CD4-positive, alpha-beta T cell treated with Interleukin-4 for 4 hours (primary cell): ENCODE measurements at places on chromosomes 7 and 10.

DNA sequence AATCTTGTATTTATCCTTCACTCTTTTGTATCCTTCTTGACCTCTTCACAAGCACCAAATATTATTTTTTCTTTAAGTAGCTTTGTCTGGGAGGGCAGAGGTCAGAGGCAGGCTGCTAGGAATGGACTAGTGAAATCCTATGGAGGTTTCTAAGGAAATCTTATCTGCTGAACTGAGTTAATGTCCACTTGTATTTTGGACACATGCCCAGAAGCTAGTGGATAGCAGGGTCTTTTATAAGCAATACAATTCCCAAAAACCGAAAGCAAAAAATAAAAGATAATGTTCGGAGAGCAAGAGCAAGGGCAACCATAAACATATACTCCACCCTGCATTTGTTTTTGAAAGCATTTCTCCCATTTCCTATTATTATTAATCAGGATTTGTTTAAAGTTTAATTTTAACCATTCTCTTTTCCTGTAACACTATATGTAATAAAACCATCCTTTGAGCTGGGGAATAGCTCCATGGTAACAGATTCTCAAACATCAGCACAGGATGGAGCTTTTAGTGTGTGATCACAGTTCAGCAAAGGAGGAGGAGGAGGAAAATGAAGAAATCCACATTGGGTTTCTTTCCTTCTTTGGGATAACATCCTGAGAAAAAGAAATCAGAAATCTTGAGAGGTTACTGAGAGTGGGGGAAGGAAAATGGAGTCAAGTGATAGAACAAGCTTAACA is 328.2 kb upstream of the LRRN3 start:
- no peak for DNase-seq

DNA sequence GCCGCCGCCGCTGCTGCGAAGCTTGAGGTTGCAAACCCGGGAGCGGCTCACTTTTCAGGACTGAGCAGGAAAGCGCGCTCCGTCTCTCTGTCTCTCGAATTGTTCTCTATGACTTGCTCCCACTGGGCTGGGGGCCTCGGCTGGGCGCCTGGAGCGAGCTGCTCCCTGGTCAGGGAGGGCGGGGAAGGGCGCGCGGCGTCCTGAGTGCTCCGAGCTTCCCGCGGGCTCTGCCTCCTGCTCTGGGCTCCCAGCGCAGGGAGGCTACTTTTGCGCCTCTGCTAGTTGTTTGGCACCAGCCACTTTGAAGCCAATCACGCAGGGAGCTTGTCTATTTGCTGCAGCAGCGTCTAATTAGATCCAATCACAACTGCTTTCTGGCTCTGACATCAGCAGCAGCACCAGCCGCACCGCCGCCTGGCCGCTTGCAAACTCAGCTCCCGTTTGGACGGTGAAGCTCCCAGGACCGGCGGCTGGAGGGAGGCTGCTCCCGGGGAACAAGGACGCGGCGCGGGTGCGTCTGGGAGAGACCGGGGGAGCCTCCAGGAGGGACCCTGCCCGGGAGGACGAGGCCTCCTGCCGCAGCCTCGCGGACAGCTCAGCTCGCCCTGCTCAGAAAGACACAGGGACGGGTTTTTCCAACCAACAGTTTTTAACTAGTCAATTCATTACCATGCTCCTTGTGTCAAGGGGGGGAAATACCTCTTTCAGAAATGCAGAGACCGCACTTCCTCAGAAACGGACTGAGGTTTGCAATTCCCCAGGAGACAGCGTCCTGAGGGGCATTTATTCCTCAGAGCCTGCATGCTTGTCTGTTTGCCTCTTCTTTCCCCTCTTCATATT is at the start of gene ADARB2:
Gene ADARB2 (minus strand): TSS at position 304 of the 840 bp plus-strand sequence.
- no peak for DNase-seq

GRCh38 chr7:156984174-156984891 is 26.1 kb downstream of the MNX1 start:
- DNase-seq: no peak

DNA sequence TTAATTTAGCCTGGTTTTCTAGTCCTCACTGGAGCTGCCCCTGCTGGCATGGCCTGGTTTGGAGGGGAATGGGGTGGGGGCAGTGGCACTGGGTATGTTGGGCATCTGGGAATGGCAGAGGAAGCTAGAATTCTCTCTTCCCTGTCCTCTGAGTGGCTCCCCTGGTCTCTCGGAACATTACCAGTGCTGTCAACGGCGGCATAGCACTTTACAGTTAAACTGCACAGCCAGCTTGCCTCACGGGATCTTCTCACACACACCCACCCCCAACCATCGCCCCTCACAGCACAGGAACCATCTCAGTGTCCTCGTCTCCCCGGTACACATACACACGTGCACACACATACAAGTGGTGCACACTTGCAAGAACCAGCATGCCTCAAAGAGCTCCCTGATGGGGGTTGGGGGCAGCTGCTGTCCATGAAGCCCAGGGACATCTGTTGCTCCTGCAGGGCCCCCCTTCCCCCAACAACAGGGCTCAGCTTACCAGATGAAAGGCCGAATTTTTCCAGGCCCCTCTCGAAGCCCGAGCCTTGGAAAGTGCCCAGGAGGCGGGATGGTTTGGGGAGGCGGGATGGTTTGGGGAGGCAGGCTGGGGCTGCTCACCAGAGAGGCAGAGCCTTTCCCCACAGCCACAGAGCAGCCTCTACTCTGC is 41.0 kb downstream of the TSPAN15 start:
- no peak for DNase-seq
